Nucleus accumbens (tissue), 56 donors: ENCODE measurements at places on chromosomes 5 and 9.

- DNase-seq = no peak
Measured at GRCh38 chr9:133233681-133234432, 24.8 kb upstream of the OBP2B start.

GRCh38 chr9:131099102-131099606, 2.8 kb downstream of the AIF1L start:
- DNase-seq = no peak

DNA sequence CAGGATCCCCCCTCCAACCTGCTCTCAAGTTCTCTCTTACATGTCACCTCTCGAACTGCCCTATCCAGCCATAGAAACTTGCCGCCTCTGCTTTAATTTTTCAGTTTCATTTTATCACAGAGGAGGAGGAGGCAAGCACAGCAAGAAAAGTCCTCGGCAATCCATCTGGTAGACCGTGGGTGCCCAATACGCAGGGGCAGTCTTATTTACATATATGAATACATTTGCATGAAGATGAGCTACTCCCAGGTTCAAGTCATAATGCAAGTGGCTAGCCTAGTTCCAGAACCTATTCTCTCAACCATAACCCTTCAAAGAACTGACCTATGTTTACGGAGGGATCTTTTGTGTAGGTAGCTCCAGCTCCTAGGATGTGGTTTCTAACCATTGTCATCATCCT, 223.2 kb upstream of the PANK3 start:
- DNase-seq = no peak

GRCh38 chr5:125582352-125582751, 835.9 kb upstream of the ZNF608 start:
- DNase-seq = peak; percentile 3

DNA sequence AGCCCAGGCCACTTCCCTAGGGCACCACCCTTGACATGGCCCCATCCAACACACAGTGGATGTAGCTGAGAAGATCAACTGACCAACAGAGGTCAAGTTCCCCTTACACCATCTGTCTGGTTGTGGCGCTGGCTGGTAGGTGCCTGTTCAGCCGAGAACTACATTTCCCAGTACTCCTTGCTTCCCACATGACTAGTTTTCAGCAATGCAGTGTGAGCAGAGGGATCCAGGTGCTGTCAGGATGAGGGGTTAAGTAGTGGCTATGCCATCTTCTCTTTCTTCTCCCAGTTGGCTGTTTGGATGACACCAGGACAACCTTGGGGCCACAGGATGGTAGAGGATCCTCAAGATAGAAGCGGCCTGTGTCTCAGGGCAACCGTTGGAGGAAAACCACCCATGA, 48.6 kb upstream of the SH3PXD2B start:
- DNase-seq = no peak

DNA sequence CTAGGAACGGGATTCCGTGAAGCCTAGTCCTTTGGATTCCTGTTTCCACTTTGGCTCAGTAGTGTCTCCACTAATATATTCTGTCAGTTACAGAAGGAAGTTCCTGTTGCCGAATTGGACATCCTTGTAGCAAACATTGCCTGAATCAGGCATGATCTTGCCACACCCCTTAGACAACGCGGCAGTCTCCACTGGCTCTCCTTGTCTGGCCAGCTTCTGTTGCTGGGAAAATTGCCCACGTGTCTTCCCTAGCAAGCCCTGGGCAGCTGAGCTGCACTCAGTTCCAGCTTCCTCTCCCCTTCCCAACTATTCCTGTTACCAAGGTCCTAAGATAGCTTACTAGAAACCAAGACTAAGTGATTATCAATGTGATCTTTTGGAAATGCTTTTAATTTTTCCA, 316.6 kb upstream of the RIOK2 start:
- DNase-seq = no peak

DNA sequence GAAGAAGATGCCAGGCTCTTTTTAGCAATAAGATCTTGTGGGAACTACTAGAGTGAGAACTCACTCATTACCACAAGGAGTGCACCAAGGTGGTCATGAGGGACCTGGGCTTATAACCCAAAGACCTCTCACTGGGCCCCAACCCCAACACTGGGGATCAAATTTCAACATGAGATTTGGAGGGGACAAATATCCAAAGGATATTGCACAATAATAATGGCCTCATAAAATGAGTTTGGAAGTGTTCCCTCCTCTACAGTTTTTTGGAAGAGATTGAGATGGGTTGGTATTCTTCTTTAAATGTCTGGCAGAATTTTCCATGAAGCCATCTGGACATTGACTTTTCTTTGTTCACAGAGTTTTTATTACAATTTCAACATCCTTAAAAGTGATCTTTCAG, 38.0 kb upstream of the FAM120A start:
- no peak for DNase-seq

DNA sequence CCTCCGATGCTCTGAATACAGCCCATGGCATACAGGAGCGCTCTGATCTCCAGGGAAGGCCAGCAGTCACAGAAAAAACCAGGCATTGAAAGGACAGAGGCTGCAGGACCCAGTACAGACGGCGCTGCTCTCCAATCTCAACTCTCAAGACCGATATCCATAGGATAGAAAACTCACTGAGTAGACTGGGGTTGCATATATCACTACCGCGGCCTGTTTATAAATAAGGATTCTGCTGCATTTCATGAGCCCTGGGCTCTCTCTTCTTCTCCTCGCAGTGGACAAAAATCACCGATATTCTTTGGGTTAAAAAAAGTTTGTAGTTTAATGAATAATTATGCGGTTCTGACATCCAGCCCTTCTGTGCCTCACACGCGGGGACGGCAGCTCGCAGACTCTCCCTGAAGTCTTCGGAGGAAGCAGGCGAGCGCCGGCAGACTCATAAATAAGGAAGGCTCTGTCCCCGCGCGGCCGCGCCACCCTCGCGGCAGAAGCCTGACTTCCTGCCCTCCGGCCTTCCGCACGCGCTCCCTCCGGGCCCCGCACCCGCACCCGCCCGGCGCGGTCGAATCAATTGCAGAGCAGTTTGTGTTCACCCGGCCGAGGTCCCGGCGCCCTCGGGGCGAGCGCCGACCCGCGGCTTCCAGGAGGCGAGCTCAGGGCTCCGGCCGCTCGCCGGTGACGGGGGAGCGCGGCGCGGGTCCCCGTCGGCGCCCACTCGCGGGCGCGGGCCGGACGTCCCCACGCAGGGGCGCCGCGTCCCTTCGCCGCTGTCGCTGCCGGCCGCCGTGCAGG, at the start of gene FAM78A:
Gene FAM78A, minus strand, starts transcription at position 417 of the 795 bp plus-strand sequence. Its CDS starts 331 bp downstream, at position 86.
- DNase-seq = no peak

GRCh38 chr5:5182508-5183188, 42.5 kb downstream of the ADAMTS16 start:
- DNase-seq = no peak

DNA sequence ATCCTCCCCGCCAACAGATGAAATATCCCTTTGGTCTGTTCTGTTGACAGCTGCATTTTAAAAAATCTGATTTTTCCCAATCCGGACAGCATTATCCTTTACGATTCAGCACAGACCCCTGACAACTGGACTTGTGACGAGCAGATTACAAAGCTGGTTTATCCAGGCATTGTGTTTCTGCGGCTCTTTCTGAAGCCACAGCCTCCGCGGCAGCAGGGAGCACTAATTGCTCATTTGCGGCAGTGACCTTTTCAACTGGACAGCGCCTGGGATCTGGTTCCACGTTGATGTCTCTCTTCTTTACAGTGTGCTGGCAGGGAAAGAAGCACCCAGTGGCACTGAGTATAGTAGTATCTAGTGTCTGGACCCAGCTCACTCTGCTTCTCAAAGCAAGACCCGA, 351.2 kb downstream of the ZNF608 start:
- DNase-seq = peak; percentile 30

DNA sequence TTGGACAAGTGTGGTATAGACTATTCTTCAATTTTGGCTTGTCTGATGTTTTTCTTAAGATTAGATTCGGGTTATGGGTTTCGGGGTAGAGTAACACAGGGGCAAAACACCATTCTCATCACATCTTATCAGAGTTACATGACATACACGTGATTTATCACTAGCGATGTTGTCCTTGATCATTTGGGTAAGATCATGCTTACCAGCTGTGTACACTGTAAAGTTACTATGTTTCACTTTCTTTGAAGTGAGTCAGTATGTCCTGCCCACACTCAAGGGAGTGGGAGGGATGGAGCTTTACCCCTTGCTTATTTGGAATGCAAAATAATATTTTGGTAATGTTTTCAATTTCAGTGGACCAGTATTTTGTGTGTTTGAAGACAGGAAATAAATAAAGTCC, 101.8 kb upstream of the TAF11L2 start:
- no peak for DNase-seq

GRCh38 chr9:122219856-122220672, 8.7 kb downstream of the LHX6 start:
- DNase-seq = no peak

DNA sequence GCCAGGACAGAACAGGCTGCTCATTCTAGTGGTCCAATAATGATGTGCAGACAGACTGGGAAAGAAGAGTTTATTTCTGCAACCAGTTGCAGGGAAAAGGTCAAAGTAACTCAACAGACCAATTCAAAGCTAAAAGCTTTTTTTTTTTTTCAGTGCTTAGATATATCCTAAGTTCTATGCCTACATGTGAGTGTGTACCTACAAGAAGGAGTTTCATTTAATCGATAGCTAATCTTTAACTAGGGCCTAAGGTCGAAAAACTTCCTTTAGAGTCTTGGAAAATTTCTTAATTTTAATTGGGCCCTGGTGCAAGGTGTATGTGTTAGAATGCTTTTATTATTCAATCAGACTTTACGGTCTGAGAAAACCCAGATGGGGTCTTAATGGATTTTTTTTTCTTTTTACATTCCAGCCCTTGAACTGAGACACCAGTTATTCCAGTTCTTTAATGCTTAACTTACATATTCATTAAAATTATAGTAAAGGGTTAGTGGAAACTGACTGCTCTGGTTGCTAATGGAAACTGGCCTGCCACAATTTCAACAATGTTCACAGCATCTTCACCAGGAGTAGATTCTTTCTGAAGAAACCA, 365.3 kb downstream of the MTRR start:
- DNase-seq = no peak

DNA sequence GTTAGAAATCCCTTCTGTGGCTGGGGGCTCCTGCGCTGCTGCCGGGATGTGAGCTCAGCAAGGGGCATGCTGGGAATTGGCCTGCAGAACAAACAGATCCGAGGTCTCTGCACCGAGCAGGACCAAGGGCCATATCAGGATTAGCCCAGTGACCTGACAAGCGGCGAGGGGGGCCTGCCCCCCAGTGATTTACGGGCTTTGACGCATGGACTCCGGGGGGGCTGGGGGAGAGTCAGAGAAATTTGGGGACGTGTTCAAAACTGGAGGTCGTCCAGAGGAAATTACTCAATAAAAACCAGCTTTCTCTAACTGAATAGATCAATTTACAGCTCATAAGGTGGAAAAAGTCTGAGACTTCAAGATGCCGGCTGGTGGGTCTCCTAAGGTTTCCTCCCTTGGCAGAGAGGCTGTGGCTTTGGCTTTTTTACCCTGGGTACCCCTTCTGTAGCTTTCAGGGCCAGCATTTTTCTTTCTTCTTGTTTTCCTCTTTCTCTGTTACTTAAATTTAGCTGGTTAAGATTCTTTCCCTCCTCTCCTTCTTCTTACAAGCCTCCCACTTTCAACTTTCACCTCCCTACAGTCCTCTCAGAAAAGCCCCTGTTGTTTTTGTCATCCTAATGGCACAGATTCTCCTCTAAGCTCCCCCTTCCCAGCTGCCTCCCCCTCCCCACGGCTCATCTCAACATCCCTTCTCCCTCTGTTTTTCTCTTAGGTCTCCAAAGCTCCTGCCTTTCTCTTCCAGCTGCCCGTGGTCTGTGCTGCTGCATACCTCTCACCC, 551.0 kb downstream of the CCDC171 start:
- no peak for DNase-seq

DNA sequence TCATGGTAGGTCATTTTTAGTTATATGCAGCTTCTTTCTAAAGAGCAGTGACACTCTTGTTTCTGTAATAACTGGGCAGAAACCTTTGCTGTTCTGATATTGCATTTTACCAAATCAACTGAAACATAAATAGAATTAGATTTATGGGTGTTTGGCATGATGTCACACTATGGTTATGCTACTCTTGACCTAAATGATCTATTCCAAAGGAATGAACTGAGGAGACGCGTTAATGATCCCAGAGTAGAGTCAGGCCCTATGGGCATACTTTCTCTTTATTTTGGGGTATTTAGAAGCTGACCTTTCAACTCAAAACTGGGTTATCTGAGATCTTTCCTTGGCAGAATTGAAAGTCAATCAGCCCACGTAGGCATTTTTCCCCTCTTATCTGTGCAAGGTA, 146.8 kb upstream of the ADAMTSL1 start:
- DNase-seq = no peak

GRCh38 chr5:81760521-81760920, 9.6 kb upstream of the SSBP2 start:
- DNase-seq = no peak
